Activated CD4-positive, alpha-beta T cell treated with anti-CD3 and anti-CD28 coated beads for 24 hours (primary cell): ENCODE measurements at places on chromosomes 4 and X.

GRCh38 chrX:28205905-28206304, 224.7 kb upstream of the DCAF8L1 start:
- DNase-seq = no peak

- DNase-seq = no peak
Measured at GRCh38 chr4:77336411-77337142, 179.6 kb downstream of the CCNG2 start.

DNA sequence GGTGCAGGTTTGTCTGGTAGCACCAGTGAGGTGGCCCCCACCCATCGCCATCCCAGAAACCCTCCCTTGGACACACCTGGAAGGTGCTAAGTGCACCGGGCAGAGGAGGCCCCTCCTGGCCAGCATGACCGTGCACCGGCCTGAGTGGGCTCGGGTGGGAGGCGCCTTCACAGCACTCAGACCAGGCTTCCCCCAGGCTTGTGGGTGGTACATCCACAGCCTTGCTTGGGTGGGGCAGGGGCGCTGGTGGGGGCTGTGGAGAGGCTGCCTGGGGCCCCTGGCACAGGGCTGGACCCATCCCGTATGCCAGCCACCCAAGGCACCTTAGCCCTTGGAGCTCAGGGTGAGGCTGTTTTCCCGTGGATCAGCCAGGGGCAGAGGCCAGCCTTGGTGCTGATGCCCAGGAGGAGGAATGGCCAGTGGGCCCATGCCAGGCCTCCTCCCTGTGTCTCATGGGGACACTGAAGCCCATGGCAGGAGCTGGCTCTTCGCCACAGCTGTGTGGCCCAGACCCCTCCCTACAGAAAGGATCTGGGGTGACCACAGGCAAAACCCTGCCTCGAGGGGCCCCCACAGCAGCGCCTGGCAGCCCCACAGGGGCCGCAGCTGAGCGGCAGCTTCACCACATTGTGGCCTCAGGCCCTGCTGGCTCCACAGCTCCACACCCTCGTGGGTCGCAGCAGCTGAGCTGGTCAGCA, 21.4 kb downstream of the NKX1-1 start:
- DNase-seq = no peak

DNA sequence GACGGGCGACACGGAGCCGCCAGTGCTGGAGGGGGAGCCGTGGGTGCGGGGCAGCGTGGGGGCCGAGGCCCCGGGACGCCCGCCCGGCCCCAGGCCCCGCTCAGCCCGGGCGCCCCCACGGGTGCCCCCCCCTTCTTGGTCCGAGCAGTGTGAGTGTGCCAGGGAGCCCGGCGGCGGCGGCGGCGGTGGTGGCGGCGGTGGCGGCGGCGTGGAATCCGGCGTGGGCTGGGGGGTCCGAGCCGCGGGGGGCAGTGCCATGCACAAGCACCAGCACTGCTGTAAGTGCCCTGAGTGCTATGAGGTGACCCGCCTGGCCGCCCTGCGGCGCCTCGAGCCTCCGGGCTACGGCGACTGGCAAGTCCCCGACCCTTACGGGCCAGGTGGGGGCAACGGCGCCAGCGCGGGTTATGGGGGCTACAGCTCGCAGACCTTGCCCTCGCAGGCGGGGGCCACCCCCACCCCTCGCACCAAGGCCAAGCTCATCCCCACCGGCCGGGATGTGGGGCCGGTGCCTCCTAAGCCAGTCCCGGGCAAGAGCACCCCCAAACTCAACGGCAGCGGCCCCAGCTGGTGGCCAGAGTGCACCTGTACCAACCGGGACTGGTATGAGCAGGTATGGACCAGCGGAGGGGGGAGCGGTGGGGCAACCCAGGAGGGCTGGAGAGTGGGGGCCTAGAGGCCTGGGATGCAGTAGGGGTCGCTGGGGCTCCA, 466 bp downstream of the DLG3 start:
- DNase-seq = no peak

GRCh38 chrX:46381630-46382029, 163.6 kb downstream of the ZNF674 start:
- DNase-seq = peak; percentile 12

DNA sequence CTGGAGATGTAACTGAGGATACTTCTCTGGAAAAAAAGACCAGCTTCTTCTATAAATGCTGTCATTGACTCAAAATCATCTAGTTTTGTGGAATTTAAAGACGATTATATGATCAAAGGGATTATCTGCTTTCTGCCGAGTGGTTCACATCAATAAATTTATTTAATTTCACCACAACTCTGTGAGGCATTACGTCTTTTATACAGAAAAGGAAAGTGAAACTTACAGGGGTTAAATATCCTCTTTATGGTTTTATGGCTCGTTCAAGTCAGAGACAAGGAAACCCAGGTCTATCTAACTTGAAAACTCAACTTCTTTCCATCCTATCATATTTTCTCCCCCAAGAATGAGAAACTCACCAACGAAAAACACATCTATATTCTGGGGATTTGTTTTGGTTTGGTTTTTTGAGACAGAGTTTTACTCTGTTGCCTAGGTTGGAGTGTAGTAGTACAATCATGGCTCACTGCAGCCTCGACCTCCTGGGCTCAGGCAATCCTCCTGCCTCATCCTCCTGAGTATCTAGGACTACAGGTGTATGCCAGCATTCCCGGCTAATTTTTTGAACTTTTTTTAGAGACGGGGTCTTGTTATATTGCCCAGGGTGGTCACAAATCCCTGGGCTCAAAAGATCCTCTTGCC, 377.9 kb upstream of the EMCN start:
- no peak for DNase-seq
